ENCODE measurements at places on chromosomes 3 and 15.
A peak's percentile ranks its signal among the peaks of the same experiment; 100 is the strongest.

DNA sequence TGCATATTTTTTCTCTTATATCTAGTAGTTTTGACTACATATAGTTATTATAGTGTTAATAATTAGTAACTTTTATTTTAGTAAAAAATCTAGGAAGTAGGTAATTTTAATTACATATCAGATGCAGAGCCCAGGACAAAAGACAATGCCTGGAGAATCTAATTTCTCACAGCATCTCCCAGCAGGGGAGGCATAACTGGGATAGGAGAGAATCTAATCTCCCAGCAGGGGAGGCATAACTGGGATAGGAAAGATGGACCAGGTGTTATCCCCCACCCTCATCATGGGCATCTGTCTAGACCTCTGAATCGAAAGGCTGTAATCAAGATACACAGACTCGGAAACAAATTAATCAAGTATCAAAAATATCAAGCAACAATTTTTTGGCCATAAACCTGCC lies 58.2 kb downstream of the OSTN start:
- DNase-seq, result no peak

DNA sequence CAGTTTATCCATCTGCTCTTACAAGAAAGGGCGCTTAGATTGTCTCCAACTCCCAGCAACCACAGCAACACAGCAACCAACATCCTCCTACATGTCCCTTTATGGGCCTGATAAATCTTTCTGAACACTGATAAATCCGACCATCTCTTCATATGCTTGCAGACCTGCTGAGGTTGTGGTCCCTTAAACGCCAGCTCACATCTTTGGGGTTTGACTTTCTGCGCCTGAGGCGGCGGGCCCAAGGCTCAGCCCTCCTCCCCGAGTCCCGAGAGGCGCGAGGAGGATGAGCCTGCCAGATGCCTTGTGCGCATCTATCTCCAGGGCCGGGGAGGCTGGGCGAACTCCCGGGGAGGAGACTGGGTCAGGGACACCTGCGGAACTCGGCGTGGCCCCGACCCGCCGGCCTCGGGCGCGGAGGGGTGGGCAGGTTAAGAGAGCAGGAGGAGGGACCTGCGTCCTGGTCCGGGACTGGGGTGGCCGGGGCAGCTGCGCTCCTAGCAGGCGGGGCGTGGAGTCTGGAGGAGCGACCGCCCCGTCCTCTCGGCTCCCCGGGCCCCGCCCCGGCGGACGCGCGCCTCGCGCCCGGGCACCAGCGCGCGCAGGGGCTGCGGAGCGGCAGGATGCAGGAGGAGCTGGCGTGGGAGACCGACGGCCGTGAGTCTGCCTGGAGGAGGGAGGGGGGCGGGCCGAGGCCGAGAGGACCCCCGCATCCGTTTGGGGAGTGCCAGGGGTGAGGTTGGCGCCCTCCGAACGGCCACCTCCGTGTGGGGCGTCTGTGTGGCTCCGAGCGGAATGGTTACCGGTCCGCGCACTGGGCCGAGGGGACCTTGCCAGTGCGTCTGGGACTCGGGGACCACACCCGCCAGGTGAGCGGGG lies at the start of gene ANKDD1A:
Gene ANKDD1A, plus strand, starts transcription at position 592 of the 876 bp plus-strand sequence. Its CDS starts 29 bp downstream, at position 621.
- peak; percentile 23 for DNase-seq

GRCh38 chr3:170038434-170039110 lies 777 bp downstream of the GPR160 start:
- DNase-seq, result no peak

- no peak for DNase-seq
Observed at GRCh38 chr3:22981166-22981565, 222.0 kb upstream of the UBE2E2 start.

GRCh38 chr15:67834581-67835296 lies 5.1 kb downstream of the RNU6-1 start:
- DNase-seq, result no peak

DNA sequence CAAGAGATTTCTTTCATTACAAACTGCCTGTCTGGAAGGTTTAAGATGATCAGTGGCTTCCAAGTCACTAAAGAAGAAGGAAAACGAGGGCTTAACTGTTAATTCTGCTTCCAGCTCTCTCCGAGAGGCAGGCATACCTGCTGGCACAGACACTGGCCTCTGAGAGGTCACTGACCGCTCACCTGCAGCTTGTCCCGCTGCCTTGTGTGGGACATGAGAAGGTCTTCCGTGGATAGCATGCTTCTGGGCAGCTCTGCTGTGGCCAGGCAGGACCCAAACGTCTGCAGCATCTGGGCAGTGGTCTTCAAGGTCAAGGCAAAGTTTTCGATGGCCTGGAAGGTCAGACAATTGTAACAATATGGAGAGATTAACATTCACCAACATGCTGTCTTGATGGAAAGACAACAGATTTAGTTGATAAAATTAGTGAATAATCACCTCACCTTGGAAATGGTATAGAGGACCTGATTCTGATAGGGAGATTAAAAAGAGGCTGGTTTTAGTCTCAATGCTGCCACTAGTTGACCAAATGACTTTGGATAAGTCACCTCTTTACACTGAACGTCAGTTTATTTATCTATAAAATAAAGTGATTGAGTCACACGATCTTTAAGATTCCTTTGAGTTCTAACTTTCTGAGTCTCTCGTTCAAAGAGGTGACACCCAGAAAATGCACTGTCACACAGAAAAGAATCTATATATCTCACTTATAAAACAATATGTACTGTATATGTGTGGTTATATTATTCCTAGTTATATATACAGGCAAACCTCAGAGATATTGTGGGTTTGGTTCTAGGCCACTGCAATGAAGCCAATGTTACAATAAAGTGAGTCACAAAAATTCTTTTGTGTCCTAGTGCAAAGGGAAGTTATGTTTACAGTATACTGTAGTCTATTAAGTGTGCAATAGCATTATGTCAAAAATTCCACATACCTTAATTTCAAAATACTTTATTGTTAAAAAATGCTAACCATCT lies 65.1 kb downstream of the B3GNT5 start:
- no peak for DNase-seq
